Stimulated activated CD8-positive, alpha-beta memory T cell treated with anti-CD3 and anti-CD28 coated beads, Interleukin-15, amount 100 ng/mL, for 48 hours (primary cell): ENCODE measurements at places on chromosomes 13 and 19.

DNA sequence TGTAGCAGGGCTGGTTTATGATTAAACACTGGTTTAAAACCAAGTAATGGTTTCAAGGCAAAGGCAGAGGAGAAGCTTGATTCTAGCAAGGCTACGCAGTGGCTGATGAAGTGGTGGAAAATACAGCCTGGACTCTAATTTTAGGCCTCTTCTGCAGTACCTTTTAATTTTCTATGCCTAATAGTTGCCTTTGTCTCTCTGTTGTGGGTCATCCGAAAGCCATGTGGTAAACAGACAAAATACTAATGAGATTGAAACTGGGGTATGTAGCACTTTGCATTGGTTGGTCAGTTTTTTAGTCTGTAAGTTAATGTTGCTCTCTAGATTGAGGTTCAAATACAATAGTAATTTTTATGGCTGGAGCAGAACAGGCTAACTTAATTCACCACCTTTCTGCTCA, 3.3 kb downstream of the LMO7 start:
- no peak for DNase-seq

DNA sequence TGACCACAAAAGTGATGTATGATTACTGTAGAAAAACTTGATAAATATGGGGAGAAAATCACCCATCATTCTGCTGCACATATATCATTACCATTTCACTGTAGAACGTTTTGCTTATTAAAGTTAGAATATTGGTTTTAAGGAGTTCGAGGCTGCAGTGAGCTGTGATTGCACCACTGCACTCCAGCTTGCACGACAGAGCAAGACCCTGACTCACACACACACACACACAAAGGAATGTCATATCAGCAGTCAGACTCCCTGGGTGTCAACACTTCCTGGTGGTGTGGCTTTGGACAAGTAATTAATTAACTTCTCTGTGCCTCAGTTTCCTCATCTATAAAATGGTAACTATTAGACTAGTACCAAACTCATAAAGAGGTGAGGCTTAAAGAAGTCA, 11.3 kb upstream of the PNMA8A start:
- DNase-seq = no peak

- no peak for DNase-seq
Observed at GRCh38 chr13:109750221-109750775, 36.1 kb downstream of the IRS2 start.

- no peak for DNase-seq
Observed at GRCh38 chr13:66102864-66103263, 1127.3 kb downstream of the PCDH9 start.

- DNase-seq = no peak
Observed at GRCh38 chr19:42193706-42194105, 23.8 kb downstream of the DEDD2 start.

GRCh38 chr13:46324976-46325375, 62.1 kb downstream of the RUBCNL start:
- DNase-seq = no peak

DNA sequence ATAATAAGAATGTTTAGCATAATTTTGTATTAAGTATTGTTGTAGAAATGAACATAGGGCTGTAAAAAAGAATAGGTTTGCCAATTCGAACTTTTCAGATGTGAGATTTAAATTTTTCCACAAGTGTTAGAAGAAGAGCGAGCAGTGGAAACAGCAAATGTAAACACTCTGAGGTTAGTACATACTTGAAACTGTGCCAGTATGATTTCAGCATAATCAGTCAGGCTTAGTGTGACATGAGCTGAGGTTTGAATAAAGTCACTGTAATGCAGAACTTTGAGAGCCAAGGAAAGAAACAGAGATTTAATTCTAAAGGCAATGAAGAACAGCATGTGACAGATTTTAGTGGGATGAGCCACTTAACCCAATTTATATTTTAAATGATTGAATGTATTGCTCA, 2166.4 kb downstream of the PCDH9 start:
- DNase-seq = no peak

- DNase-seq = no peak
Observed at GRCh38 chr19:10544753-10545251, 1.1 kb downstream of the ATG4D start.

DNA sequence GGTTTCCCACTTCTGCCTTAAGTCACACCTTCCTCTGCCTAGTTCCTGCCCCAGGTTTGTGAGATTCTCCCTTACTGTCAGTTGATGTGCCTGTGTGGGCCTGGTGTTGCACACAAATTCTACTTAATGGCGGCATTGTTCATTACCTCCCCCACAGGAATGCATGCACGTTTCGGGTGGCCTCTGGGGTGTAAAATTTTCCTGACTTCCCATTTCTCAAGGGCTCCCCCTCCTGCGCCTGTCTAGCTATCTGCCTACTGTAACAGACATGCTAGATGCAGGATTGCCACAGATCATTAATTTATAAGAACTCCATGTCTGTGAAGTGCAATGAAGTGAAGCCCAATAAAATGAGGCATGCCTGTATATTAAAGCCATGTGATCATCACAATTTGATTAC, 1466.3 kb downstream of the PCDH9 start:
- no peak for DNase-seq

GRCh38 chr19:48844472-48844871, 8.2 kb upstream of the HSD17B14 start:
- no peak for DNase-seq

DNA sequence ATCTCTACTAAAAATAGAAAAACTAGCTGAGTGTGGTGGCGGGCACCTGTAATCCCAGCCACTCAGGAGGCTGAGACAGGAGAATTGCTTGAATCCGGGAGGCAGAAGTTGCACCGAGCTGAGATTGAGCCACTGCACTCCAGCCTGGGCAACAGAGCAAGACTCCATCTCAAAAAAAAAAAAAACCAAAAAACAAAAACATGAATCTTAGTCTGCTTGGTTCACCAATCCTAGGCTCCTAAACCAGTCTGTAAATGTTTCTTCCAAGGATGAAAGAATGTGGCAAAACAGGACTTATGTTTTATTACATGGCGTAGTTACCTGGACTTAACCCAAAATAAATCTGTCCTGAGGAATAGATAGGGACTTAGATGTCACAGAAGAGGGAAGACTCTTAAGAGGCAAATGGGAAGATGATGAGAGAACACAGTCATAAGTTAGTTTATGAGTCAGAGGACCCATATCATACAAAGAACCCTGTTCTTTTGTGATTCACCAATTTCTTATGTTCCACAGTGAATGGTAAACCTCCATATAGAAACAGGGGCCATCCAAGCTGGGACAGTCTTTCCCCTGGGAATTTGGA, 6.9 kb upstream of the FBXL3 start:
- DNase-seq = no peak

DNA sequence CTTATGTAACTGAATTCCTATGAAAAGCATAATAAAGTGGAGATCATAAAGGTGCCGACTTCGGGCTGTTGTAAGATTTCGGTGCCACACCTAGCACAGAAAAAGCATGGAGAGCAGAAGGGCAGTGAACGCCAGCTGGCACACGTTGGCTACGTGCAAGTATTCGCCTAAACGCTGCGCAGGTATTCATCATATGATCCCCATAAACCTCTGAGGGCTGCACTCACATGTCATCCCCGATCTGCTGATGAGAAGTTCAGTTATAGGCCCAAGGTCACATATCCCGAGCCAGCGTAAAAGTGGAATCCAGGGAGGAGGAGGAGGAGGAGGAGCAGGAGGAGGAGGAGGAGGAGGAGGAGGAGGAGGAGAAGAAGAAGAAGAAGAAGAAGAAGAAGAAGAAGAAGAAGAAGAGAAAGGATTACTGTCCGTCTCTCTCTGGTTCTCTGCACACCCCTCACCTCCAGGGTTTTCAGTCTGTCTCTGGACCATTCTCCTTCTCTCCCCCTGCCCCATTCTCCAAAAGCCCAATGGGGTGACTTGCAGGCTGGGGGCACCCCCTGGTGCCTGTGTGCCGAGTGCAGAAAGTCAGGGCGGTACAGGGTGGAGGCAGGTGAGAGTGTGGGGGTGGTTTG, 18.6 kb upstream of the CYP2S1 start:
- no peak for DNase-seq

DNA sequence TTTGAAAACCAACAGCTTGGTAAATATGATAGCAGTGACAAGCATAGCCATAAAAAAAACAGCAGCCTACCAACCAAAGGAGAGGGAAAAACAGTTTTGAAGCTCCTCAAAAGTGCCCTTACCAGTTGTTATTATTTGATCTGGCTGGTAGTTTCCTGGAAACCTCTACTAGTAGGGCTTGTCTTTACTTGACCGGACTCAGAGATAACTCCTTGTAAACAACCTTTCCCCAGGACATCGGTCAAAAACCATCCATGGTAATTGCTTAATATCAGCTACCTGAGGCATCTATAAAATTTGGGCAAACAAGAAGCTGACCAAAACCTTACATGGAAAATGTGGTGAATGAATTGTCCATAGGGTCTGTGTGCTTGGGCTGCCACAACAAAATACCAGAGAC, 210.9 kb downstream of the FGF14 start:
- no peak for DNase-seq

GRCh38 chr13:98890186-98890585, 87.7 kb downstream of the DOCK9 start:
- DNase-seq = peak; percentile 19

DNA sequence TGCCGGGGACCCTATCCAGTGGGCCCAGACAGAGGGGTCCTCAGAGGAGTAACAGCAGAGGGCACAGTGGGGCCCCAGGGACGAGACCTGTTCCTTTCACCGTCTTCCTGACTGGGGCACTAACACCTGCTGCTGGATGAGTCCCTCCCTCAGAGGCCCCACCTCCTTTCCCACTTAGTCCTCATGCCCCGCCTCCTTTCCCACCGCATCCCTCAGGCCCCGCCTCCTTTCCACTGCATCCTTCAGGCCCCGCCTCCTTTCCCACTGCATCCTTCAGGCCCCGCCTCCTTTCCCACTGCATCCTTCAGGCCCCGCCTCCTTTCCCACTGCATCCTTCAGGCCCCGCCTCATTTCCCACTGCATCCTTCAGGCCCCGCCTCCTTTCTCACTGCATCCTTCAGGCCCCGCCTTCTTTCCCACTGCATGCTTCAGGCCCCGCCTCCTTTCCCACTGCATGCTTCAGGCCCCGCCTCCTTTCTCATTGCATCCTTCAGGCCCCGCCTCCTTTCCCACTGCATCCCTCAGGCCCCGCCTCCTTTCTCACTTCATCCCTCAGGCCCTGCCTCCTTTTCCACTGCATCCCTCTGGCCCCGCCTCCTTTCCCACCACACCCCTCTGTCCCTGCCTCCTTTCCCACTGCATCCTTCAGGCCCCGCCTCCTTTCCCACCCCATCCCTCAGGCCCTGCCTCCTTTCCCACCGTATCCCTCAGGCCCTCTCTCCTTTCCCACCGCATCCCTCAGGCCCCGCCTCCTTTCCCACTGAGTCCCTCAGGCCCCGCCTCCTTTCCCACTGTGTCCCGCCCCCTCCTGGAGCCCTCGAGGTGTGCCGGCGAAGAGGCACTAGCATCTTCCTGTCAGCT, 6.7 kb downstream of the SPPL2B start:
- DNase-seq = no peak

- DNase-seq = no peak
Observed at GRCh38 chr19:36128392-36128736, 11.5 kb upstream of the CAPNS1 start.

- no peak for DNase-seq
Observed at GRCh38 chr13:33448889-33449288, 163.3 kb upstream of the STARD13 start.

DNA sequence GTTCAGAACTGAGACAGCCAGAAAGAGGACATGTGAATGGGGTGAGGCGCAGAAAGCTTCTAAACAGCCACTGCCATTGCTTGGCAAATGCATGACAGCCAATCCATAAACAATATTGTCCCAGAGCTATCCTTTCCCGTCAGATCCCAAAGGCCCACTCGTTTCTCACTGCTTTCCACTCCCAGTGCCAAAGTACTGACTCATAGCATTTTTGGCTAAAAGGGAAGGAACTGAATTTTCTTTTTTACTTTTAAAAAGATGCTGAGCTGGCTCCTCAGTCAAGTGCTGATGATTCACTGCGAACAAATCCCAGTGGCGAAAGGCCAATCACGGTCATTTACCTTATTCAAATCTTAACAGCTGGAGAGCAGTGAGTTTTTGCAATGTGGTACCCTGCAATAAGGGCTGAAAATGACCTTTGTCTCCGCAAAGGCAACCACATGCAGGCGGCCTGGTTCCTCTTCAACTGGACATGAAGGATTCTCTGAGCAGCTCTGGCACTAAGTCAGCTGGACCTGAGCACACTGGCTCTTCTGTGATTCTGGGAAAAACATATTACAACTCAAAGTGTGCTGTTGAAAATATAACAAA, 151.7 kb downstream of the DCLK1 start:
- no peak for DNase-seq

DNA sequence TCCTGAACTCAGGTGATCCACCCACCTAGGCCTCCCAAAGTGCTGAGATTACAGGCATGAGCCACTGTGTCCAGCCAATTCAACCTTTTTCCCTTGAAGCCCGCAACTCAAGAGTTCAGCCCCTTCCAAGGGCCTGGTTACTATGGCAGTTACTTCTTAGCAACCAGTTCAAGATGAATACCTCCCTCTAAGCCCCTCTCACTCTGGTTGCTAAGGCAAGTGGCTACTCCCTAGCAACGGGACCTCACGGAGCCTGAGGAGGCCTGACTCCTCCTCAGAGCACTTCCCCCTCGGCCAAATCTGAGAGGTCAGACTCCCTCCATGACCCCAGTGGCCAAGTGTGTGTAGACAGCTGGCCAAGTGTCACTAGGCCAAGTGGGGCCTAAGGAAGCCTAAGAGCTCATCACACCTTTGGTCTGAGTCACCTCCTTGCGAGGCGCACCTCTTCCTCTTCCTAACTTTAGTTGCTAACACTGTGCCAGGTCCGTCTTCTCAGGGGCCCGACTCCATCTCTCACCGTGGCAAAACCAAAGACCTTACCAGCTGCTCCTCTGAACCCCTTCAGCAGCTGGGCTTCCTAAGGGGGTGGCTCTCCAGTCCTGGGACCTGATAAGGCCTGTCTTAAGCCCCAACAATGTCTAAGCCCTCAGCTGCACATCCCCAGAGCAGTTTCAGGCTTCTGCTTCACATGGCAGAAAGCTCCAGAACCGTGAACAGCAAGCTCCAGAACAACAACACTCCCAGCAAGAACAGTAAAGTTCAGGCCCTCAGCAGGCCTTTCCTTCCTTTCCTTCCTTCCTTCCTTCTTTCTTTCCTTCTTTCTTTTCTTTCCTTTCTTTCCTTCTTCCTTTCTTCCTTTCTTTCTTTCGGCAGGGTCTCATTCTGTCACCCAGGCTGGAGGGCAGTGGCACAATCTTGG, 9.6 kb downstream of the CD37 start:
- DNase-seq = no peak

DNA sequence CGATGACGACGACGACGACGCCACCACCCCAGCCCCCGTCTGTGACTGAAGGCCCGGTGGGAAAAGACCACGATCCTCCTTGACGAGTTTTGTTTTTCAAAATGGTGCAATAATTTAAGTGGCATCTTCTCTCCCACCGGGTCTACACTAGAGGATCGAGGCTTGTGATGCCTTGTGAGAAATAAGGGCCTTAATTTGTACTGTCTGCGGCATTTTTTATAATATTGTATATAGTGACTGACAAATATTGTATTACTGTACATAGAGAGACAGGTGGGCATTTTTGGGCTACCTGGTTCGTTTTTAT, 2.5 kb downstream of the KLF2 start:
- no peak for DNase-seq

- no peak for DNase-seq
Observed at GRCh38 chr19:23822735-23823134, 64.0 kb upstream of the ZNF681 start.
